ENCODE measurements at places on chromosomes 3 and 15.

DNA sequence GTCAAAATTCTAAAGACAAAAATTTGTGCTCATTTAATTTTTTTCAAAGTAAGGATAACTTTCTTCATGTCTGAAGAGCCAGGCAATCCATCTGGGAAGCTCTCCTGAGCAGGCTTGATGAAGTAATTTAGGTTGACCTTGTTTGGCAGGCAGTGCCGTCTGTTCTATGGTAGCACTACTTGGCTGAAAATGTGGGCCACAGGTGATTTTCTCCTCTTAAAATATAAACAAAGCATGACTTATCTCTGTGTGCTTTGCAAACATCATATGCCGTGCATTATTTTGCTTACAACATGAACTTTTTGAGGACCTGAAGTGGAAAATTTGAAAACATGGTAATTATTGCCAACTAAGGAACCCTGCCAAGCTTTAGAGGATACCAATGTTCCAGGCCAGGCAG is 143.2 kb downstream of the RAP2B start:
- DNase-seq, result no peak

DNA sequence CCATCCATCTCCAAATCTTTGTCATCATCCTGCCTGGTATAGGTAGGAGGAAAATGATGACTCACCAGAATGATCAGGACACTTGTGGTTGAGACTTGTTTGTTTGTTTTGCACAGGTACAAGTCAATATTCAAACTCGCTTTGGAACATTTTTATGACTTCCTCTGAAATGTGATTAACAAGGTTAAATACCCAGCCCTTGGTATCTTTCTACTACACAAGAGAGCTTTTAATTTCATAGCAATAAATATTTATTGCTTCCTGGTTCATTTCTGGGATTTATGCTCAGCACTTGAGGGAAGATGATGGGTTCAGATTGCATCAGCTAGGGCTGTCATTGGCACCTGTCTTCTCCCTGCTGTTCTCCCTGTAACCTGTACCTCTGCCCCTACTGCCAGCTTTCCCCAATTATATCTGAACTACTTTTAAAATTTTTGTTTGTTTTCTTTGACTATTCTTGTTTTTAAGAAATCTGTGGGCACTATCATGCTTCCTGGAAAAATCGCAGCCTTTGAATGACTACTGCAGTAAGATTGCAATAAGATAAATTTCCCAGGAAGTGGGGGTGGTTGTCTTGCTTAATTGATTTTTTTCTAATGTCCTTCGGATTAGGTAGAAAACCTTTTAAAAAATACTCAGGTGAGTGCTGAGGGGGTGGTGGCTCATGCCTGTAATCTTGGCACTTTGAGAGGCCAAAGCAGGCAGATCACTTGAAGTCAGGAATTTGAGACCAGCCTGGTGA is 24.3 kb upstream of the GCNT3 start:
- no peak for DNase-seq

DNA sequence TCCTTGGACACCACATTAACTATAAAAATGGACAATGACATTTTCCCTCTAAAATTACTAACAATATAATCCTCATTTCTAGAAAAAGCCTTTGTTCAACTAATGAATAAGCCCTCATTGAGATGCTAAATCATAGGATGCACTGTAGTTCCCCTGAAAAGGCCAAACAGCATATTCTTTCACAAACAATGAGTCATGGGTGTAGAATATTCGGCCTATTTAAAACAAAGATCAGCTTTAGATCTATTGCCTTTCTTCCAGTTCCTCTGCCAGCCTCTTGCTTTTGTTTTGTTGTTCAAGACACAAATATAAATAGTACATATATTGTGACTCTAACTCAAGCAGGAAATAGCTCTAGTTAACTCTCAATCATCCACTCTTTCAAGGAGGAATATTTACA is 82.5 kb downstream of the ADAM10 start:
- no peak for DNase-seq

DNA sequence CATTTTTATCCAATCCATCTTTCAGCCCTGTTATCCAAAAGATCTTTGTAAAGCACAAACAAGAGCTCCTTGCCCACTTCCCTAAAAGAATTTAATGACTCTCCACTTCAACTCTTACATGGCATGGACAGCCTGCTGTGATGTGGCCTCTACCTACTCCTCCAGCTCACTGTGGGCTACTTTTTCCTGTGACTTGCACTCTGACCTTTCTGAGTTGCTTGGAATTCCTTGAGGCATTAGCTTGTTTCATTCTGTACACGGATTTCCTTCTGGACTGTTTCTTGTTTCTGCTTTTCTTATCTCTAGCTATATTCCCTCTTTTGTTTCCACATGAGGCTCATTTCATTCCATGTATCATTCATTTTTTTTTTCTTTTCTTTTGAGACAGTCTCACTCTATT is 15.2 kb downstream of the QTRT2 start:
- DNase-seq, result no peak

DNA sequence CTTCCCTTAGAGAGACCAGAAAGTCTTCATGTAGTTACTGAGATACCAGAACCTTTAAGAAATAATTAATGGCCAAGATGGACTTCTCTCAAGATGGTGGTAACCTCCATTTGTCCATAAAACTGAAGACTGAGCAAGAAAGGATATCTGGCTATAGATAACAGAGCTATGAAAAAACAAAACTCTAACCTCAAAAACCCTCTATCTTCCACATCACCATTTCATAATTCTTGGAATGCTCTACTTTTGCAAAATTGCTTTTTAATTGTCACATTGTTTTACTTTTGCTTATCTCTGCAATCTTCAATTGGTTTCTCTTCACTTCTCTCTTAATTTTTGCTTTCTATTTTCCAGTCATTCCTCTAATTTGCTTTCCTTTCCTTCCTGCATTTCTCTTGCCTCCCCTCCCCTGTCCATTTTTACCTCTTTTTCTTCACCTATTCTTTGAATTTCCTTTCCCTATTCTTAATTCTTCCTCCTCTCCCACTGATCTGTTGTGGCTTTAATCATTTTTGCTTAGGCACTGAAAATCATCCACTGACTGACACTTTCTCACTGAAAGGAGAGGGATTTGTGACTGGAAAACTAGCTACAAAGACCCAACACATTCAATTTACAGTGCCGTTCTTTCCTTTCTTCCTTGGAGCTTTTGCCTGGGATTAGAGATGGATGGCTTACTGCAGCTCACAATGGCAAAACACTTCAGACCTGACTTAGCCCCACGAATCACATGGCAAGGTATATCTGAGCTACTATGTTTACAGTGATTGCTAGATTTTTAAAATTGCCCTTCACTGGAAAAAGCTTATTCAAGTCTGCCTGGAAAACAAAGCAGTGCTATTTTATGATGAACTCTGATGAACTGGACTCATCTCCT is 242.8 kb downstream of the CHST2 start:
- DNase-seq, result no peak

- DNase-seq, result no peak
These were observed 8.9 kb upstream of the ROPN1B start for GRCh38 chr3:125960066-125960424.

All from cortex of kidney (tissue), 1 donor.